ENCODE measurements at places on chromosomes 6 and 20.
A peak's percentile ranks its signal among the peaks of the same experiment; 100 is the strongest.

DNA sequence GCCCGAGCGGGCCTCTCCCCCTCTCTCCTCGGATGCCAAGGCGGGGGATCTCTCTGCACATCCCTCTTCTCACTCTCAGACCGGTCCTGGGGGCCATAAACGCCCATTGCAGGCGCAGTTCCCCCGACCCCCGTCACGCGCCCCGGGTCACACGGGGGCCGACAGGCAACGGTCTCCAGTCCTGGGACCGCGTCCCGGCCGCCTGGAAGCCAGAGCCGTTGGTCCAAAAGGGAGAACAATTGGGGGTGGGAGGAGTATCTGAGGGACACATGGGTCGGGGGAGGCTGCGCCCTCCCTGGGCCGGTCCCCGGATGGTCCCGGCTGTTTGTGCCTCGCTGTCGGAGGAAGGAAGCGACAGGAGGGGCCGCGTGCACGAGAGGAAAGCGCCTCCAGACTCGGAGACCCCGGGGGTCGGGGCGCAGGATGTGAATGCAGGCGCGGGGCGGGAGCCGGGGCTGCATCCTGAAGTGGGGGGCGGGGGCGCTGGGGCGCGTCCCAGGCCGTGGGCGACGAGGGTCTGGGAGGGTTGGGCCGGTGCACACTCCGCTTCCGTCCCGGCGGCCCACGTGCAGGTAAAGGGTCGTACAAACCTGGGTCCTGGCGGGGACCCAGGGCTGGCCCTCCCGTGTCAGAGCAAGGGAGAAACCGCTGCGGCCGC lies 903 bp downstream of the SLC4A11 start:
- no peak for DNase-seq

- no peak for DNase-seq
Observed at GRCh38 chr20:49762940-49763766, 49.5 kb upstream of the B4GALT5 start.

- DNase-seq = no peak
Observed at GRCh38 chr6:158009114-158009891, 27.6 kb downstream of the SYNJ2 start.

GRCh38 chr6:77019081-77019480 lies 444.2 kb downstream of the HTR1B start:
- no peak for DNase-seq

GRCh38 chr20:22430154-22430745 lies 154.1 kb downstream of the FOXA2 start:
- DNase-seq = no peak

DNA sequence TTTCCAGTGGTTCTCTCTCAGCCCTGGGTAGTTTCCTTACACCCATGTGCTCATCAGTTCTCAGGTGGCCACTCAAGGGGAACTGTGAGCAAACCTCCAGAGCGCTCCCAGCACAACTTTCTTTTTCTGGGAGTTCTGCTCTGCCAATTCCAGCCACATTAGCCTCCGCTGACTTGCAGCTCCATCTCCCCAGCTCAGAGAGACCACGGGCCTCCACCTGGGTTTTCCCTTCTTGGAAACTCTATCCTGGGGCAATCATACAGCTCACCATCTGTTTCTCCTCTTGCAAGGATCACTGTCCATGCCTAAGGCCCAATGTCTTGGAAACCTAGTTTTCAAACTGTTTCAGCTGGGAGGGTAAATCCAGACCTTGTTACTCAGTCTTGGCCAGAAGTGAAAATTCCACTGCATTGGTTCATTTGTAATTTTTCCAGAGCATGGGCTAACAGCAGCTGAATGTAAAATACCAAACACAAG lies 129.9 kb downstream of the EYA2 start:
- DNase-seq = no peak

DNA sequence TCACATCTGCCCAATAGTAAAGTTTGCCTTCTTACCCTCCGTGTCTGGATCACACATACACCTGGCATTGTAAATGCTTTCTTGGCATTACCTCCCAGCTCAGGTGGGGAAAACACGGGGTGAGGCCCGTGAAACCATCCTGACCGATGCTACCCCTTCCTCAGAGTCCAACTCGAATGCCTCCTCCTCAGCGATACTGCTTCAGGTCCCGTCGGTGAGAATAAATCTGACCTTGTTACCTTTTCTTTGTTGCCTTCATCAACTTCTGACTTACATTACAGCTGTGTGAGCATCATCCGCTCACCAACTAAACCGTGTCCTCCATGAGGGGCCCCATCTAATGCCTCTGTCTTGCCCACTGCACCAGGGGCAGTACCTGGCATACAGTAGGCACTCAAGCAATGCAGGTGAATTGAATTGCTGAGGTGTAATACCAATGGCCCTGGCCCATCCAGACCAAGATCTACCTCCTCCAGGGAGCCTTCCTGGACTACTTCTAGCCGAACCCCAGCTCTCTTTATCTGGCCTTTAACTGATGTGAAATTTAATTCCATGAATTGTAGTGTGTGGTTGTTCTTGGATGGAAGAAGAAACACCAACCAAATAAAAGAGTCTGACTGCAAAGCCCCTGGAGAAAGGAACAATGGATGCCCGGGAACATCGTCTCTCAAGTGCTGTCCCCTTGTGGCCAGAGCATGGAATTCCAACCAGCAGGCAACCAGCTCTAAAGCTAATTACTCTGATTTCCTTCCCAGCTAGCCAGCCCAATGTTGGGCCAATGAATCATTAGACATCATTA lies 141.5 kb downstream of the ANKRD60 start:
- peak; percentile 11 for DNase-seq

- DNase-seq = no peak
Observed at GRCh38 chr6:158168040-158168289, at the start of gene SERAC1. TSS of gene SERAC1 (minus strand) at chr6:158168262. CDS start at chr6:158158363, 9,899 bp downstream.

- DNase-seq = peak; percentile 71
Observed at GRCh38 chr6:422433-423054, 31.0 kb downstream of the IRF4 start.

GRCh38 chr20:23153696-23154341 lies 67.7 kb upstream of the CD93 start:
- DNase-seq = no peak

- DNase-seq = no peak
Observed at GRCh38 chr6:108715832-108716231, 132.4 kb upstream of the ARMC2 start.

DNA sequence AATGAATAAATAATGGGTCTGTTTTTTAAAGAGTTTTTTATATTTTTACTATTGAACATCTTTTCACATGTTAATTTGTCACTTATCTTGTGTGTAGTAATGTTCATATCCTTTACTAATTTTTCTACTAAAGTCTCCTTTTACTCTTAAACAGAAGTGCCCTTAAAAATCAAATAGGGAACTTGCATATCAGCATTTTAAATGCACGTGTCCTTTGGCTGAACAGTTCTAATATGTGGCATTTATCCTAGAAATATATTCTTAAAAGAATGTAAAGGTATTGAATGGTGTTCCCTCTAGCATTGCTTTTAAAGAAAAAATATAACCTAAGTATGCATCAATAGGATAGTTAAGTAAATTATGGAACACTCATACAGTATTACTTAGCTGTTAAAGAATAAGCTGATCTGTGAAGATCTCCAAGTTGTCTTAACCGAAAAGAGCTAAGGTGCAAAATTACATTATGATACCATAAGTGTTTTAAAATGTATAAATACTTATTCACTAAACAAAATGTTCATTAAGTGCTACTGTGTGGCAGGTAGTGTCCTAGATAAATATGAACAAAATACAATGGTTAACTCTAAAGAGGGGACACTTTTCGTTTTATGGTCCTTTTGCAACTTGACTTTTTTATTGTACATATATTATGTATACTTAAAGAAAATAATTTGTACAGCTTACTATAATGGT lies 631 bp upstream of the PGBD1 start:
- DNase-seq = no peak

DNA sequence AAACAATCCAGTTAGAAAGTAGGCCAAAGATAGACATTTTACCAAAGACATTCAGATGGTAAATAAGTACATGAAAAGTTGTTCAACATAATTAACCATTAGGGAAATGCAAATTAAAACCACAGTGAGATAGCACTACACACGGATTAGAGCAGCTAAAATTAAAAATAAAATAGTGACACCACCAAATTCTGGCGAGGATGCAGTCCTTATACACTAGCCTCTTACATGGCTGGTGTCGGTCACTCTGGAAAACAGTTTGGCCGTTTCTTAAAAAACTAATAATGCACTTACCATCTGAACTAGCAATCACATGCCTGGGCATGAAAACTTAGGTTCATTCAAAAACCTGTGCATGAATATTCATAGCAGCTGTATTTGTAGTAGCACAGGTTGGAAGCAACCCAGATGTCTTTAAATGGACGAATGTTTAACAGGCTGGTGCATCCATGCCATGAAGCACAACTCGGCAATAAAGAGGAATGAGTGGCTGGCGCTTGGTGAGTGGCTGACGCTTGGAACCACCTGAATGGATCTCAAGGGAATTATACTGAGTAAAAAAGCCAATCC lies 77.0 kb downstream of the FAM120B start:
- no peak for DNase-seq

DNA sequence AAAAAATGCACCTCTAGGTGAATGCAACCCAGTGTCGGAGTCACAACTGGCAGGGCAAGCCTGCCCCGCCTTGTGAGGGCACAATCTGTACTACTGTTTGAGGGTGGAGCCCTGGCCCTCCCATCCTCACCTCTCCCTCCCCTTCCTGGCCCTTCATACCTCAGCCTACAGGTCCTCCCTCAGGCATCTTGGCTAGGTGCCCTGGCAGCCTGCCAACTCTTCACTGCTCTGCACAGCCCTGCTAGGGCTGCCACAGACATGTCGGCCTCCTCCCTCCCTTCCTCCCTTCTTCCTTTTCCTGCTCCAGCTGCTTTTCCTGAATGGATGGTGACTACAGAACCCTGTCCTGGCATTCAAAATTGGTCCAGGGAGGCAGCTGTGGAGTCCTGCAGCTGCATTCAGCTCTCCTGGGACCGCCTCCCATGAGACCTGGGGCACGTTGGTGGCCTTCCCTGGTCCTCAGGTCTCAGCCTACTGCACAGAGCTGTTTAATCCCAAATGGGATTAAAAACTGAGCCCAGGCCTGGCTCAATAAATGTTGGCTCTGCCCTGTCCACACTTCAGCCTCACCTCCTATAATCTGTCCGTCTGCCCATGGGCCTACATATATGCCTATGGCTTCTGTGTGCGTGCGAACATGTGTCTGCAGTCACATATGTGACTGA lies 52.7 kb downstream of the CDH22 start:
- no peak for DNase-seq

DNA sequence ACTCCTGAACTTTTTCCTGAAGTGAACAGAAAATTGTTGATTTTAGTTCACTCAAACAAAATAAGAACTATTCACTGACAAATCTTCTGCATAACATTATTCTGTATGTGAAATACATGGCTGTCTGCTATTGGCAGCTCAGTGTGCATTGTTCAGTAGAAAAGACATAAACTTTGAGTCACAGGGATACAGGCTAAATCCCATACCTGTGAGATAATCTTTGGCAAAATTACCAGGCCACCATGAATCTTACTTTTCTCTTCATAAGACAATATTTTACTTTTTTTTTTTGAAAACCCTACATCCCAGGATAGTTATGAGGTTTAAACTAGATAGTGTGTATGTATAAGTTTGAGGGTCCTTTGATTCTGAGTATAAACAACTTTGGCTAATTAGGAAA lies 224.8 kb downstream of the GRM1 start:
- no peak for DNase-seq

DNA sequence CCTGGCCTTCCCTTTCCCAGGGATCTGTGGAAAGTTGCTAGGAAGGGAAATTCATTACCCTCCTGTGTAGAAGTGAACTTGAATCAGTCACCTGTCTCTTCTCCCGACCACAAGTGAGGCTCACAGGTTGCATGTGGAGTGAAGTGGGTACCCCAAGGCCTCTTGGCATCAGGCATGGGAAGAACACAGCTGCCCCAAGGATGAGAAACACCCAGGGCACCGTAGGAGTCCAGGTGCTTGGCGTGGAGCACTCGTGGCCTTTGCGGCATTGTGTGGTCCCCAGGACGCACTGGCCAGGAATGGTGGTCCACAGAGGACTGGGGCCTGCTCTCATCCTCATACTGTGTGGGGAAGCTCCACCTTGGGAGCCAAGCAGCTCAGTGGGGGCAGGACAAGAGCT lies 47.5 kb upstream of the VSX1 start:
- DNase-seq = no peak

All from activated naive CD4-positive, alpha-beta T cell treated with anti-CD3 and anti-CD28 coated beads, Interleukin-2, amount 50 U/mL, for 72 hours (primary cell).